ENCODE measurements at places on chromosomes 5 and 9.
A peak's percentile ranks its signal among the peaks of the same experiment; 100 is the strongest.

- DNase-seq, result no peak
These were observed 20.1 kb upstream of the GOLM1 start for GRCh38 chr9:86119457-86119856.

GRCh38 chr9:21607576-21607975 is 125.5 kb upstream of the IFNE start:
- DNase-seq, result no peak

- DNase-seq, result no peak
These were observed 957.8 kb upstream of the CTNND2 start for GRCh38 chr5:12861886-12862654.

- peak; percentile 59 for DNase-seq
These were observed 195.7 kb downstream of the PALM2AKAP2 start for GRCh38 chr9:109975574-109976295.

DNA sequence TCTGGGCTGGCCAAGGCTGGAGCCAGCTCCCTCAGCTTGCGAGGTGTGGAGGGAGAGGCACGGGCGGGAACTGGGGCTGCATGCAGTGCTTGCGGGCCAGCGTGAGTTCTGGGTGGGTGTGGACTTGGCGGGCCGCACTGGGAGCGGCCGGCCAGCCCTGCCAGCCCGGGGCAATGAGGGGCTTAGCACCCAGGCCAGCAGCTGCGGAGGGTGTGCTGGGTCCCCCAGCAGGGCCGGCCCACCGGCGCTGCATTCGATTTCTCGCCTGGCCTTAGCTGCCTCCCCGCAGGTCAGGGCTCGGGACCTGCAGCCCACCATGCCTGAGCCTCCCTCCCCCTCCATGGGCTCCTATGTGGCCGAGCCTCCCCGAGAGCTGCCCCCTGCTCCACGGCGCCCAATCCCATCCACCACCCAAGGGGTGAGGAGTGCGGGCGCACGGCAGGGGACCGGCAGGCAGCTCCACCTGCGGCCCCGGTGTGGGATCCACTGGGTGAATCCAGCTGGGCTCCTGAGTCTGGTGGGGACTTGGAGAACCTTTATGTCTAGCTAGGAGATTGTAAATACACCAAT is 302.6 kb upstream of the ADAMTS16 start:
- no peak for DNase-seq

DNA sequence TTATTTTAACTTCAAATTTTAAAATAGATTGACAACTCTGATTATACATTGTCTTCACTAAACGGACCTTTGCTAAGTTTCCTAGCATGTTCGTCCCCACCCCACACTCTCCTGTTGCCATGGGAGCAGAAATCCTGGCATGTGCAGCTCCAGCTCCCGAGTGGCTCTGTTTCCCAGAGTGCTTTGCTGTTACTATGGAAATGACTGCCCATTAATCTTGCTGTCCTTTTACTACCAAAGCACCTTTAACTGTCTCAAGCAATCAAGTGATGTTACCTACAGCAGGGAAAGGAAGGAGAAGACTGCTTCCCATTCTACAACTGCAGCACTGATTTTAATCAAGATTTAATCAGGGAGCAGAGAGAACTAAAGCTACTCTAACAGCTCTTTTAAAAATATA is 212.0 kb upstream of the KIF2A start:
- DNase-seq, result peak; percentile 43

DNA sequence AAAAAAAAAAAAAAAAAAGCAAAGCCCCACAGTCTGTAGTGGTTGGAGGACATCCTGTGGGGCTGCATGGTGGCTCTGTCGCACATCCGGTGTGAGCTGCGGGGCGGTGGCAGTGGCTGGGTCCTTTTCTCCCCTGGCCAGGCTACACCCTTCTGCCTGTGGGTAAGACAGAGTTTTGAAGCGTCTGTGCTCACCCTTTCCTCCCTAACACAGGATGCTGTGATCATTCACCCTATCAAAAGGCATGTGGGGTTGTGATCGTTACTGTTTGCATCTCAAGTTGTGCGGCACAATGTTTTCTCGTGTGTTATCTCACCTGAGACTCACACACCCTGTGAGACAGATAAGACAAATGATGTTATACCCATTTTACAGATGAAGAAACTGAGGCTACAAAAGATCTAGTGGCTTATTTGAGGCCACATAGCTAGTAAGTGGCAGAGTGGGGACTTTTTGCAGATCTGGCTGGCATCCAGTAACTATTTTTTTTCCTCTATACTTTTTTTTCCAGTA is 17.5 kb downstream of the IRF1 start:
- no peak for DNase-seq

GRCh38 chr5:62431735-62432620 is 19.4 kb downstream of the IPO11 start:
- peak; percentile 2 for DNase-seq

DNA sequence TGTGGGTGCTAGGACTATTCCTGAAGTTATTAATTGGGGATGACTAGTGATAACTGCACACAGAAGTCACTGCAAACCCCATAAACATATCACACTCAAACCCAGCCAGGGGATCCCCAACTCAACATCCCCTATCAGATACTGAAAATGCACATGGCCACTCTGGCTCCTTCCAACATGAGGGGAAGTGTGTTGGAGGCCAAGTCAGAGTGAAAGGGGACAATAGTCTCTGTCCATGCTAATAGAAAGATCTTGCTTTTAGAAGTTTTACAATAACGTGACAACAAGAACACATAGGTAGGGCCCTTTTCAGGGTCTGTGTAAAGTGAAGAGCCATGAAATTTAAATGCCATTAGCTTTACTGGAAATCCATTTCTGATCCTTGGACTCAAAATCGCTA is 98.8 kb upstream of the SEMA6A start:
- DNase-seq, result no peak

DNA sequence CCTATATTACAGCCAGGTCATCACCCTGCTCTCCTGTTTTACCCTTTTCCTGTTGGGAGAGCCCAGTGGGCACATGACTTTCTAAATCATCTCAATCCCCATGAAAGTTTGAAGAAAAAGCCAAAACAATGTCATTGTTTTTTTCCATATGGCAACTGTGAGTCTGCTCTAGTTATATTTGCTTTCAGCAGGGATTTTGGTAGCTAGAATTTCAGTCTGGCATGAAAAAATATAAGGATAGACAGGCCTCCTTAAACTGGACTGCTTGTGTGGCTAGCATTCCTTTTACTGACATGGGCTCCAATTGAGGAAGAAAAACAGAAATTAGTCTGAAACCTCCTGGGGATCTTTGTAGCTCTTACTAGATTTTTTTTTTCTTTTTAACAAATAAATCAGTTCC is 25.6 kb downstream of the MOCS2 start:
- DNase-seq, result no peak

- no peak for DNase-seq
These were observed 13.7 kb downstream of the SYK start for GRCh38 chr9:90815183-90815943.

GRCh38 chr5:68557162-68557936 is 341.8 kb downstream of the PIK3R1 start:
- peak; percentile 44 for DNase-seq

DNA sequence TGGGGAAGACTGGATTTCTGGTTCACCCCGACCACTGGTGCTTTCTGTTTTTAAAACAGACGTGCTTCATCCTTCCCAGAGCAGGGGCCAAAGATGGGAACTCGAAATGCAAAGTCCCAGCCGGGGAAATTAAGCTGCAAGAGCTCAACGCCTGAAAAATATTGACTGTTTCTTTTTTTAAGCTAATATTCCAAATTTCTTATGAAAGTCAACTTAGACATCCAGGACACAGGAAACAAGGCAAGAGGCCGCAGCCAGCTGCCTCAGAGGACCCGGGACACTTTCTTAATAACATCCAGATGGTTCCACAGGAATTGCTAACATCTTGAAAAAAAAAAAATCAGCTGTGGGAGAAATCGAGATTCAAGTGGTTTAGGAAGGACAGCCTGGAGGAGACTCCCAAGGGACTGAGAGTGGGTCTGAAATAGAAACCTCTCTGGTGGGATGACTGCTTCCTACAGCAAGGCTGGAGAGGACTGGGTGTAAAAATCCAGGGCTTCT is 144.9 kb downstream of the FGF1 start:
- peak; percentile 42 for DNase-seq

DNA sequence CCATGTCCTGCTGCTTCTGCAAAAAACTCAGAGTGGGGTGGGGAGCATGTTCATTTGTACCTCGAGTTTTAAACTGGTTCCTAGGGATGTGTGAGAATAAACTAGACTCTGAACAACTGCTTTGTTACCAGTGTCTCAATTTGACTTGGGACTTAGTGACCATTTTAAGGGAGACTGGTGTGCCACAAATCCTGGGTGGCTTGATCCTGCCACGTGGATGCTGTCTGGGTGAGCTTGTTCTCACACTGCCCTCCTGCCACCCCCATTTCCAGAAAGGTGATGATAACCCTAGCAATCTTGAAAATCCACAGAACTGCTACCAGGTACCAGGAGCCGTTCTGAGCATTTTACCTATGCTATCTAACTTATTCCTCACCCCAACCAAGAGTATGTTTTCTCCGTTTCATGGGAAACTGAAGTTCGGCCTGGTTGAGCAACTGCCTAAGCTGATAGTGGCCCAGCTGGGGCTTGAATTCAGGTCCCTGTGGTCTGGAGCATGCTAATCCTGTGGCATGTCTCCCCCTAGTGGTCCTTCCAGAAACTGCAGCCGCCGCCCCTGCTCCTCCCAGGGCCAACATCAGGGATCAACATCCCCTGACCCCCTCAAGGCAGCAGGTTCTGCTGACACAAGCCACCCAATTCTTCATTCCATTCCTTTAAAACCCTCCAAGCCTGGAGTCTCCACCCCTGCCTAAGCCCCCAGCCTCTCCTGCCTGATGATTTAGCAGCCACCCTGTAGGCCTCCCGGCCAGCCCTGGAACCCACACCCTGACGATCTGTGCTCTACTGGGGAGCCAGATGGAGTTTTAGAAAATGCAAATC is 2.8 kb downstream of the IL3 start:
- DNase-seq, result peak; percentile 73

DNA sequence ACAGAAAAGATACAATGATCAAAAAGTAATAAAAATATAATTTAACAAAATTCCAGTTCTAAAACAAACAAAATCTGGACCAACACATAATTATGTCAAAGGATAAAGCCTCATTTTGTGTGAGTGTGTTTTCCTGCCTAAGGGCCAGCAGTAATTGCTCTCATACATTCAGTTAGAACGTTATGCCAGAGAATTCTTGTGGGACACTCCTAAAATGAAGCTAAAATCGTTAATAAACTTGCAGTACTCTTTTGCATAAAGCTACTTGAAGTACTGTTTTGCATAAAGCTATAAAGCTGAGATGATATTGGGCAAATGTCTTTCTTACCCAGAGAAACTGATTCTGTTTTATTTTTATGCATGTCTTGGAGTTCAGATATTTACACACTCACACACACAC is 1072.3 kb downstream of the MAT2B start:
- DNase-seq, result no peak

DNA sequence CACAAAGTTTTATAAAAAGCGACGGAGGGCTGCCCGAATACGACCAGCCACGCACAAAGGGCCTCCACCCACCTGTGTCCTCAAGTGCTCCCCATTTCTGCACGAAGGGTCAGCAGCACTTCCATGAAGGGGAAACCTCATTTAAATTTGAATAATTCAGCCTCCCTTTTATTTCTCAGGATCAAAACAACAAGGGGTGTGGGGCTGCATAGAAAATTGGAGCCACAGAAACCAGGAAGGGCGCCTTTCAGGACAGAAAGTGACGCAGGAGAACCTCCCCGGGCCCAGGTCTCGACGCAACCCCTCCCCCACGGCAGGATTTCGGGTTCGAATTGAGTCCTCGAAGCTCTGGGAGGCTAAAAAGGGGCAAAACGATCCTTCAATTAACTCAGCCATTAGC is 2.1 kb downstream of the NRARP start:
- no peak for DNase-seq

- DNase-seq, result no peak
These were observed 37.7 kb downstream of the PCDHAC2 start for GRCh38 chr5:141003791-141004611.

DNA sequence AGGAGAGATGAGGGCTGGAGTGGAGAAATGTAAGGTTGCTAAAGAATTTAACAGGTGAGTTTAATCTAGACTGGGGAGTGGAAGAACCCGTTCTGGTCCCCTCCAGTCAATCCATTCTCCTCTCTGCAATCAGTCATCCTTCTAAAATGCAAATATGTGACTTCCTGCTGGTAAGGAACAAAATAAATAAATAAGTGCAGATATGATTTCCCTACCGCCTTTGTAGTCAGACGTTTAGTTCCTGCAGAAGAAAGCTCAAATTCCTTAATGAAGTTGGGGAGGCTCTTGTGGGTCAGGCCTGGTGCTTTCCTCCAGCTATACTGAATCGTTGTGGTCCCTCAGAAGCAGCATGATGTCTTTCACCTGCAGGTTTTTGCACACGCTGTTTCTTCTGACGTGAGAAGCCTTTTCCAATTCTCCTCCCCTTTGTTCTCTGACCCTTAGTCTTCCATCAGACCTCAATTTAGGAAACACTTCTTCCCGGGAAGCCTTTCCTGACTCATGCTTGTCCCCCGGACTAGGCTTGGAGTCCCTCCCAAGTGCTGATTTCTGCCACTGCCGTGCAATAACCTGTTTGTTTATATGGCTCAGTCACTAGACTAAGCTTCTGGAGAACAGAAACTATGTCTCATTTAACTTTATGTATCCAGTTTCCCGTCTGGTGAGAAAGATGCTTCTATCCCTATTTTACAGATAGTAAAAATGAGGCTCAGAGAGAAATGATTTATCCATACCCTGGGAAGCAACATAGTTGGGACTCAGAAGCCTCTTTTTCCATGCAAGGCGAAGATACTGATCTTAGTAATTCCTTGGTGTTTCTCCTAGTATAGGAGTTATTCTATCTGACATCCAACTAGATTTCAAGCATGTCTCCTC is 1.3 kb downstream of the ATP6V1G1 start:
- peak; percentile 53 for DNase-seq

DNA sequence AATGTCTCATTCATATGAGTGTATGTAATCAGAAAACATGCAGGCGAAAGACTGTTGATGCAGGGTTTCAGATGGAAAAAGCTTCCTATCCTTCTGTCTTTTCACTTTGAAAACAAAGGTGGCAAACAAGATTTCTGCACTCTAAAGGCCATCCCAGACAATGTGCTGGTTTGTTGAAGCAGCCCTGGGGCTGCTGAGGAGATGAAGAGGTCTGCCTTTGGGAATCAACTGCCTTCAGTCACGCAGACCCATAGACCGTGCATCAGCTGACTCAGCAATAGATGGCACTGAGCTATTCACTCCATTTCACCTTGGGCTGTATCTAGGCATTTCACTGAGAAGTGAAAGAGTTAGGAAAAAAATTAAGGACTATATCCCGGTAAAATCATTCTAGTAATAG is 60.5 kb upstream of the C5orf46 start:
- DNase-seq, result peak; percentile 8

- DNase-seq, result no peak
These were observed 5.8 kb upstream of the NUP214 start for GRCh38 chr9:131119600-131119999.

GRCh38 chr5:143314659-143315058 is 88.8 kb downstream of the NR3C1 start:
- peak; percentile 88 for DNase-seq

GRCh38 chr5:150353032-150353675 is 4.3 kb upstream of the TCOF1 start:
- DNase-seq, result no peak

DNA sequence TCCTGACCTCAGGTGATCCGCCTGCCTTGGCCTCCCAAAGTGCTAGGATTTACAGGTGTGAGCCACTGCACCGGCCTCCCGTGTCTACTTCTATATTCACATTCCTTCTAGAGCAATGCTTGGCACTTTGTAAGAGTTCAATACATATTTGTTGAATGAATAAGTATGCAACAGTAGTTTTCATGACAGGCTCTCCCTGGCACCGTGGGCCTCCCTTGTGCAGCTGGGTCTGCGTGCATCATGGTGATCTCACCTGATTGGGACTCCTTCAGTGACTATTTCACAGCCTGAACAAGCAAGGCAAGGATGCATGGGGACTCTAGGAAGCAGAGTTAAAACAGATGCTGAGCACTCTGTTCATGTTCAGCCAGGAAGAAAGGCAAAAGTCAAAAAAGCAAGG is 6.8 kb upstream of the ZBTB34 start:
- peak; percentile 67 for DNase-seq
